ENCODE measurements at places on chromosomes 5 and 9.

- no peak for DNase-seq
Observed at GRCh38 chr5:33840927-33841547, 50.8 kb downstream of the ADAMTS12 start.

DNA sequence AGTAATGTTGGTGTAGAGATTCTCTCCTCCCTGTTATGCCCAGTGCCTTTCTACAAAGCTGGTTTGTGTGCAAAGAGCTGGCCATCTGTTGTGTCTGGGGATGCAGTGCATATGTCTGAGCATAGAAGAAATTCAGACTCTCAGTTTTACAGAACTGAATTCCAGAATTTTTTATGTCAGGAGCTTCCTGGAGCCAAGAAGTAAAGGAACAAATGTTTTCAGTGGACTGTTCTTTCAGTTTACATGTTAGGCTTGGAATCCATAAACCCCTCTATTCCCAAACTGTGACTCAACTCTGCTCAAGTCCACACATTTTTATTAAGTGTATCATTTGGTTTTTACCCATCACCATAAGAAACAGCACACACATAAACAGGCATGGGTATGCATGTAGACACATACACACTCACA is 366.0 kb downstream of the BRINP1 start:
- DNase-seq = no peak

- no peak for DNase-seq
Observed at GRCh38 chr9:108535526-108535925, 320.3 kb downstream of the ACTL7B start.

- DNase-seq = no peak
Observed at GRCh38 chr9:114086009-114086408, 7.9 kb upstream of the AMBP start.

- no peak for DNase-seq
Observed at GRCh38 chr9:121818016-121818661, 166.7 kb downstream of the DAB2IP start.

- peak; percentile 22 for DNase-seq
Observed at GRCh38 chr9:20620650-20621470, 1.4 kb downstream of the MLLT3 start.

DNA sequence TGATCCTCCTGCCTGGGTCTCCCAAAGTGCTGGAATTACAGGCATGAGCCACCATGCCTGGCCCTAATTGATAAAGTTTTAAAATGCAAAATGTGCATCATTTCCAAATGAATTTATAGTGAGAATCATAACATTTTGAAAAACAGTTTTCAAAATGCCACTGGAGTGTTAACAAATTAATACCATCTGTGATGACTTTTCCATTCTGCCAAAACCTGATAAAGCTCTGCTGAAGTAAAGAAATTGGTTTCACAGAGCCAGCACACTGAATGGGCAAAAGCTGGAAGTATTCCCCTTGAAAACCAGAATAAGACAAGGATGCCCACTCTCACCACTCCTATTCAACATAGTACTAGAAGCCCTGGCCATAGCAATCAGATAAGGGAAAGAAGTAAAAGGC is 89.6 kb downstream of the MUSK start:
- no peak for DNase-seq

- peak; percentile 68 for DNase-seq
Observed at GRCh38 chr9:118578467-118578866, 790.8 kb downstream of the BRINP1 start.

- DNase-seq = no peak
Observed at GRCh38 chr5:109645707-109646192, 44.0 kb upstream of the MAN2A1 start.

DNA sequence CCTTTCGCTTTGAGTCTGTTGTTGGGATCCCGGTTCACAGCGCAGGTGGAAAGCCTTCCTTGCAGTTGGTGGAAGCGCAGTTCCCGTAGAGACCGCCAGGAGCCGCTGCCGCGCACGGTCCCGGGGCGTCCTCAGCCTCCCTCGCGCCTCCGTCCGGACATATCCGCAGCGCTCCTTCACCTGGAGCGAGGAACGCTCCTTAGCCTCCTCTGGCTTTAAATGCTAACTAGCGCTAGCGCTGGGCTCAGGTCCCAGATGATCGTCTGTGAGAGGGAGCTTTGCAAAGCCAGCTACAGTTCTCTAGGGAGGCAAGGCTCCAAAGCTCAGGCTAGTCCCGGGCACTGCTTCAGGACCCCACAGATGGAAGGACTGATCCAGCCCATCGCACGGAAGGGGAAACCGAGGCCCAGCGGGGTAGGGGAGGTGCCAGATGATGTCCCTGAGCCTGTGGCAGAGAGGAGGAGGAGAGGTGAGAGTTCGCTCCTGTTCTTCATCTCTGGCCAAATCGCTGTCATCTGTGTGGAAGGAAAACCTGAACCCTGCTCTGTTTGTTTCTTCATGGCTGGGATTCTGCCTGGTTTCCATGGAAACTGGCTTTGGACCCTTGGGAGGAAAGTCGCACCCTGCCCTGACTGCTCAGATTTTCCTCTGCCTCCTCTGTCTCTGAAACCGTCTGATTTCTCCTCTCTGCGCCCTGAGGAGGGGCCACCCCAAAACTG is 31.4 kb downstream of the COL15A1 start:
- DNase-seq = peak; percentile 68

DNA sequence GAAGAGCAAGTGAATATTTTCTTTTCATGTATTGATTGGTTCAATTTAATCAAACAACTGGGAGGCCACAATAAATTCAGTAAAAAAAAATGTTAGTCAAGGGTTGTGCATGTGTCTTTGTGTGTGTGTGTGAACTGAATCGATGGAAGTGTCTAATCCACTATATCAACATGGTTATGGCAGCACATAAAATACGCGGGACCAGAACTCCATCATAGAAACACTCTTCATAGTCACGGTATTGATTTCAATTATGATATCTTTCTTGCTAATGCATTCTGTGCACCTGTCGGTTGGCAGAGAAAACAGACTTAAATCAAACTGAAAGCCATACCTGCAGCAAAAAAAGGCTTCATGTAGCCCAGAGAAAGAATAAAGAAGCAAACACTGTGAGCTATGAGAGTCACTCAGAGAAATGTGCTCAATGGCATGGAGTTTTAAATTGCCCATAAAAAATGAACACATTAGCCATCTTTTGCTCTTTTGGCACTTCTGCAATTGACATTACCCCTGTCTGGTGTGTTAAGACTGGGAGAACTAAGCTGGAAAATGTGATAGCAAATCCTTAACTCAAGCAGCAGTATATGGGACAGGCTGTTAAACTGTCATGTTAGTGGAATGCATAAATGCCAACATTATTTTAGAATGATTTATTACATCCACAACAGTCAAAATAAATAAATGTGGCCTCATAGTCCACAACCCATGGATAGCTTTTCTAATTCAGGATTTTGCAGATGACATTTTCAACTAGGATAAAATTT is 642.4 kb upstream of the C9orf72 start:
- DNase-seq = no peak

DNA sequence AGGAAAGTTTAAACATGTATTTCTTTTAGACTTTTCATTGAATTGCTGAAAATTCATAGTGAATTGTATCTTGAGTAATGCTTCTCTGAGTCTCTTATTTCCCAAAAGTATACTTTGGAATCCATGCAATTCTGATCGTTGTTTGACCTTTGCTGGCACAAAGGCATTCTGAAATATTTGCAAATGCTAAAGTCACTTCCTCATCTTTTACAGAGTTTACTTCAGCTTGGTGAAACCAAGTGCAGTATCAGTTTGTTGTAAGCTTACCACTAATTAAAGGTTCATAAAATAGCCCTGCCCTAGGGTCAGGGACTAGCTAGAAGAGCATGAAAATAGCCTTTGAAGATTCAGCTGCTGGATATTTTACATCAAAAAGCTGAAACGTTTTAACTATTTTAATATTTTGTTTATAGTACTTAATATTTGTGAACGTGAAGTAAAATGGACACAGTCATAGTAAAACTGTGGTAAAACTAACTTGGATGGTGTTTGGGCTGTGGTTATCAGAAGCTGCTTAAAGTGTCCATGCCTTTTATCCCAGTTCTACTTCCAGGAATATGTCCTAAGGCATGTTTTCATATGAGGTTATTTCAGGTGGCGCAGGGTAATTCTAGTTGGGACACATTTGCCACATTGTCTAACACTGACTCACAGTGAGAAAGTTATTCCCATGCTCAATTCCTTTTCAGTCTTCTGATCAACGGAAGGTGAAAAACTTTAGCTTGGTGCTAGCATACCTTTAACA is 45.3 kb downstream of the SLC22A5 start:
- peak; percentile 65 for DNase-seq

DNA sequence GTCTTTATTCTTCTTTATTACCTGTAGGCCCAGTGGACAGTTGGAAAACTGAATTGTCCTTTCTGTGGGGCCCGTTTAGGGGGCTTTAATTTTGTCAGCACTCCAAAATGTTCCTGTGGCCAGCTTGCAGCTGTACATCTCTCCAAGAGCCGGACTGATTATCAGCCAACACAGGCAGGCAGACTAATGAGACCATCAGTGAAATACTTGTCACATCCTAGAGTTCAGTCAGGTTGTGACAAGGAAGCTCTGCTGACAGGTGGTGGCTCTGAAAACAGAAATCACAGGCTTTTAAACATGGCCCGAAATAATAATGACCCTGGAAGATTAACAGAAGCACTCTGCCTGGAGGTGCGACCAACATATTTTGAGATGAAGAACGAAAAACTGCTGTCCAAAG is 47.9 kb downstream of the RNF180 start:
- no peak for DNase-seq

DNA sequence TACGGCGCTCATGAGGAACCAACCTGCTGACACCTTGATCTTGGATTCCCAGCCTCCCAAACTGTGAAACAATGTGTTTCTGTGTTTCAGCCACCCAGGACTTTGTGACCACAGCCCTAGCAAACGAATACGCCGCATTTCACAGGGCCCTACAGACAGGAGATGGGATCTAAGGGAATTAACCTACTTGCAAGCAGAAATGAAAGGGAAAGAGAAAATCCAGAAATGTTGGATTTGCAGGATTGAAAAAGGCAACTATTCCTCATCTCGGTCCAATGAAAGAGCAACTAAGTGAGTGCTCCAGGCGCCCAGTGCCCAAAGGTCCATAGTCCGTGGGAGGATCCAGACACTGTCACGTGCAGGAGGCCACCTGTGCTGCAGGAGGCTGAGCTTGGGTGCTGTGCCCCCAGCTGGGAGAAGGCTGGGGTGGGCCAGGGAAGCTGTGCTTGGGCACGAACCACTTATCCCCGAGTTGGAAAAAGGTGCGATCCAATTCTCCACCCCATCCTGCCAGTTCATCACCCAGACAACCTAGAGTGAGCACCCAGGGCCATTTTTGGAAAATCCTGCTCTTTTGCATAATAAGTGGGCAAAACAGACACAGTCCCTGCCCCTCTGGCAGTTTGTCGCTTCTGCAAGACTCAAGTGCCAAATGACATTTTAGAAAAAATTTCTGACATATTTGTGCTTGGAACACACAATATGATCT is 177.9 kb downstream of the C9orf50 start:
- no peak for DNase-seq

GRCh38 chr5:90563108-90563507 is 4.5 kb downstream of the ADGRV1 start:
- no peak for DNase-seq

DNA sequence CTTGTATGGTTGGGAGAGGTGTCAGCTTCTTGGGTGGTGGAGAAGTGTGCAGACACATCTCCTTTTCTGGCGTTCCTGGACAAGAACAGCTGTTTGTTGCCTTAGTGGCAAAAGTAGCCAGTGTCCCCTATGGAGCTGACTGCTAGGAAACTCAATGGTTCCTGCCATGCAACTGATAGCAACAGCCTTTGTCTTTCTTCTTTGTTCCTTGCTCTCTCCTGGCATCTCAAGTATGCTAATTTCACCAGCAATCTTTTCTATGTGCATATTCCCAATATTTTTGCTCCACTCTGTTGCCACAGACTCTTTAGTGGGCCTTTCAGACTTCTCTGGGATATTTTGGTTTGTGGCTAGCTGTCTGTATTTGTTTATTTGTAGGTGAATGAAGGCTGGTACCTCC is 36.7 kb downstream of the FBXO4 start:
- DNase-seq = no peak

GRCh38 chr5:45038366-45038987 is 229.7 kb downstream of the MRPS30 start:
- DNase-seq = peak; percentile 1

DNA sequence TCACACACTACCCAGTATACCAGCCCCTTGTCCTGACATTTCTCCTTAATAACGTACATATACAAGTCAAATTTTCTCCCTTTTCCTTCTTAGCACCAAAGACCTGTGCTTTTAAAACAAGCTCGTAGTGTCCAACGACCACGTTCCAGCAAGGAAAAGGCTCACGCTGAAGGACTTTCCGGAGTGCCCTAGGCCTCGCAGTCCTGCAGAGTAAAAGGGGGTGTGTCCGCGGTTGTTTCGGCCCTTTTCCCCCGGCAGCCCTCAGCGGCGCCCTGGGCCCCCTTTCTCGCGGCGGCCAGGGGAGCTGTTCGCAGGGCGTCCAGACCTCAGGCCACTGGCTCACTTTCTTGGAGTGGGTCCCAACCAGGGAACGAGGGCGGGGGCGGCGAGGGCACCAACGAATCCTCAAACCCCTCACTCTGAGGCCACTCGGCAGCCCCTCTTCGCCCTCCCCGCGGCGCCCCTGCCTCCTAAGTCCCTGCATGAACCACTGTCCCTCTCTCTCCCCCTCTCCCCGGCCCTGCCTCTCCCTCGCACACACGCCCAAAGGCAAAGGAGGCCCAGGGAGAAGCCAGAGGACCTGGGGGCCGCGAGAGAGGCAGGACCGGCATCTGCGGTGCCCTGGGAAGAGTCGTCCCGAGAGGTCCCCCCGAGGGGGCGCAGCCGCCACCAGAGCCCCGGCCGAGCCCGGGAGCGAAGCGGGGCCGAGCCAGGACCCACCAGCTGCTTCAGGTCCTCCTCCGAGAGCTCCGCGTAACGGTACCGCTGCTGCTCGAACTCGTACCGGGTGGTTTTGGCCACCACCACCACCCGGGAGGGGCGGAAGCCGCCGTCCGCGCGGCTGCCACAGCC is 720 bp downstream of the NADK2 start:
- DNase-seq = peak; percentile 50

GRCh38 chr9:109258481-109259302 is 62.2 kb downstream of the EPB41L4B start:
- DNase-seq = no peak

GRCh38 chr5:121873409-121873808 is 21.7 kb downstream of the FTMT start:
- DNase-seq = no peak

- peak; percentile 21 for DNase-seq
Observed at GRCh38 chr5:123538670-123539459, 26.9 kb downstream of the CSNK1G3 start.

GRCh38 chr5:93454896-93455295 is 126.1 kb downstream of the NR2F1-AS1 start:
- no peak for DNase-seq

GRCh38 chr9:12699529-12699928 is 6.3 kb downstream of the TYRP1 start:
- no peak for DNase-seq

- peak; percentile 27 for DNase-seq
Observed at GRCh38 chr5:74386571-74387334, 253.8 kb downstream of the ENC1 start.
